NAMALWA (cell line): ENCODE measurements at places on chromosomes 3 and 15.

- no peak for DNase-seq
Observed at GRCh38 chr15:78904599-78905358, 32.1 kb downstream of the MORF4L1 start.

GRCh38 chr3:67401921-67402320 is 252.5 kb downstream of the SUCLG2 start:
- DNase-seq = no peak

DNA sequence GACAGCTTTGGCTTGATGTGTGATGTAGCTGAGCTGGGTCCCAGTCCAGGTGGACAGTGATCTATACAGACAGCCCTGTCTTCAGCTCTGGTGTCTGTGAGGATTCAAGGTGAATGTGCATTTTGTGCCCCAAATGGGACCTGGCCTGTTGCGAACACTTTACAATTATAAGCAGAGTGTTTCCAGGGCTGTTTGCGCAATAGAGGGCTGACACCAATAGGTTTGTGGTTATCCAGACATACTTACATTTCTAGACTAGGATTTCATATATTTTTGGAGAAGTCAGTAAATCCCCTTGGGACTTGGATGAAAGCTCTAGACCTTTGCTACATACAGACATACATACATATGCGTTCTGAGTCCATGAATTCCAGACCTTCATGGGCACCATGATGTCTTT is 4.2 kb upstream of the TATDN2 start:
- DNase-seq = no peak

DNA sequence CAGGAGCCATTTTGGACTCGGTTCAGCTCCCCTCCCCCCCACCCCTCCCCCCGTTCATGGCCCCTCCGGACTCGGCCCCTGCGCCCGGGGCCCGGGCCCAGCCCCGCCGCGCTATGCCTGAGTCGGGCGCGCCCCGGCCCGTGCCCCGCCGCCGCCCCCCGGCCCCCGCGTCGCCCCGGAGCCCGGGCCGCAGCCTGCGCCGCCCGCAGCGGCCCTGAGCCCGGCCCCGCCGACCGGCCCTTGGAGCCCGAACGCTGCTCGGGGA is 155 bp downstream of the ACVR2B start:
- DNase-seq = no peak

- DNase-seq = peak; percentile 73
Observed at GRCh38 chr3:47824541-47825473, 21.9 kb downstream of the DHX30 start.

DNA sequence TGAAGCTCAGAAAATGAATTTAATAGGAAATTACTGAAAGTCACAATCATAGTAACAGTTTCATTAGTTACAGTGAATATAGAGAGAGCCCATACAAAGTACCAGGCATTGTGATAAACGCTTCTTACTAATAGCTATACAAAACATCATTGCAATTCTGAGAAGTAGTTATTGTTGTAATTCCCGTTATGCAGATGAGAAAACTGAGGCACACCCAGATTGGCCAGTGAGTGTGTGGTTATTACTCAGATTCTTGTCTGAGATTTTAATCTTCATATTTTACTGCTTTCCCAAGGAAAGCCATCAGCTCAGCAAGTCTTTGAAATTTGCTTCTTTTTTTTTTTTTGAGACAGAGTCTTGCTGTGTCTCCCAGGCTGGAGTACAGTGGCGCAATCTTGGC is 14.3 kb downstream of the FLNB start:
- no peak for DNase-seq

GRCh38 chr3:107690522-107691138 is 167.9 kb downstream of the BBX start:
- DNase-seq = peak; percentile 78

GRCh38 chr15:36356978-36357601 is 222.3 kb upstream of the CDIN1 start:
- no peak for DNase-seq

- DNase-seq = no peak
Observed at GRCh38 chr3:26920646-26921478, 298.3 kb downstream of the LRRC3B start.

DNA sequence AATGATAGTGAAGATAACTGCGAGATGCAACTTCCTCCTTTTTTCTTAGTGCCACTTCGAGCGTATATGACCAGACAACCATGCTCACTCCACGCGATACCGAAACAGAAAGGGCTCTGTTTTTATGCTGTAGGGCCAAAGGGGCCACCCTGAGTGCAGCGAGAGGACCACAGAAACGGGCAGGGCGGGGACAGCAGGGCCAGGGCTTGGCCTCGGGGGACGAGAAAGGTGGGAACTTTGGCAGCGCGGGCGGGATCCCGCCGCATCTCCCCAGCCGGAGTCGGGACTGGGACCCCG is 483 bp downstream of the VPS13C start:
- DNase-seq = peak; percentile 96

DNA sequence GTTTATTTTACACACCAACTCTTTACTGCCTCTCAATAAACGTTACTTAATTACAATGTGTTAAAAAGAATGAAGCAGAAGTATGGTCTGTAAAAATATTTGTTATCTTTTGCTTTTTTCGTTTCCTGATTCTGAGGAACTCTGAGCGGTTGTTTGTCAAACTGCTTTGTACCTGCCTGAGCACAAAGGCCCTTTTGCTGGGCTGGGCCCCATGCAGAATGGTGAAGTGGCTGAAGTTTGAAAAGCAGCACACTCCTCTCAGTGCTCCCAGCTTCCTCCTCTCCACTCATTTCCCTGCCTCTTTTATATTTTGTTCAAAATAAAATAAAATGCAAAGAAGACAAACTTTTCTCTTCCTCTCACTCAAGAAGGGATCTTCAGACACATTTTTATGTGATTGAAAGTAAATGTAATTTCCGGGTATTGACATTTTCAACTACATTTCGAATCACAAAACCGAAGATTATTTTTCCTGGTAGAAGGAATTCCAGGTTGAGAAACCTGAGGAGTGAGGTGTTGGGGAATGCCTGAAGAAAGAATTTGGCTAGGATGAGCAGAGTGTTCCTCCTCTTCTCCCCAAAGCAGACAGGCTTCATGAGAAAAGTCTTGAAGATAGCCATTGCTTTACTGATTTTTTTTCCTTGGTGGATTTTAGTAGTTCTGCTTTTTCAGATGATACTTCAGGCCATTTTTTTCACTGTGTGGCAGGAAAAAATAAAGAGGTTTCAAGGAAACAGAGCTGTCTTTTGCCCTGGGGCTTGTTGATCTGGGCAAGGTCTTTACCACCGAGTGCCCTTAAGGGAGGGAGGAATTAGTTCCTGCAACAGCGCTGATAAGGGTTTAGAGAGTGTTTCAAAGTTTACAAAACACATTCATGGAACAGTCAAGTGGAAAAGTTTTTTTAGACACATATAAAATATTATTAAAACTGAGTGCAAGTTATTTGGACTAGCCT is 229.8 kb downstream of the NFKBIZ start:
- no peak for DNase-seq

DNA sequence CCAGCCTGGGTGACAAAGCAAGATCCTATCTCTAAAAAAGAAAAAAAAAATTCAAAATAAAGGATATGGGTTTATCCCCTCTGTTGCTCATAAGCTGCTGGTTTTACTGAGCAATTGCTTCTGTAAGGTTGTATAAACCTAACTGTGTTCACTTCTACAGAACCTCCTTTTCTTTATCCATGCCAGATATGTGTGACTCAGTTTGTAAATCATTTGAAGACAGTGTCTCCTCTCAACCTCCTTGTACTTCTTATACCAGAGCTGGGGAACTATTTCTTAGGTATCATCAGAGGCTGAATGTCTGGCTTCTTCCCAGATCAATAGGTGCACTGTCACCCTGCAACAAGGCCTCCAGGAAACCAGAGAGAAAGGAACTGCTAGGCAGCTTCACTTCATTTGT is 273.8 kb downstream of the CD47 start:
- DNase-seq = no peak

GRCh38 chr3:135834465-135834864 is 131.1 kb upstream of the PPP2R3A start:
- DNase-seq = no peak

DNA sequence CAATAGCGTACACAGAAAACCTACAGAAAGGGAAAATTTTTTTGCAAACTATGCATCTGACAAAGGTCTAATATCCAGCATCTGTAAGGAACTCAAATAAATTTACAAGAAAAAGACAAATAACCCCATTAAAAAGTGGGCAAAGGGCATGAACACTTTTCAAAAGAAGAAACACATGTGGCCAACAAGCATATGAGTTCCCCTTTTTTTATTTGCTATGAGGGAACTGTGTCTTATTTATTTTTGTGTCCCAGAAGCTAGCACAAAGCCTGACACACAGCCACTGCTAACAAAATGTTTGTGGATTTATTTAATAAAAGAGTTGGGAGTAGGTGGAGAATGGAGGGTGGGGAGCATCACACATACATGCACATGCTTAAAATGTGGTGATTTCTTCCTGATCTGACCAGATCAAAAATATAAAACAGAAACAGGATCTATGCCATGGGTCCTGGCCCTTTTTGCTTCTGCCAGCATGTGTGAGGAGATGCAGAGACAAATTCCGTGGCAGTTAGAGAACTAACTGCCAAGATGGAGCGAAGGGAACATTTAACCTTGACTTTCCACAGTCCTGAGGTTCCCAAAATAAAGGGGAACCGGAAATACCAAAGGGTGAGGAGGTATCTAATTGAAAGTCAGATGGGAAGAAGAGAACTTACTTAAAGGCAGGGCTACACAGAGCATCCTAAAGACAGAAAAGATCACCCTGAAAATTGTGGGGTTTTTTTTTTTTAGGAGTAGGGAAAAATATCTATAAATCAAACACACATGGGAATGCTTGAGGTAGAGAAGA is at the start of gene TMEM202:
Gene TMEM202 (plus strand): TSS at position 510 of the 793 bp plus-strand sequence. CDS start 22 bp downstream, at position 532.
- DNase-seq = no peak

DNA sequence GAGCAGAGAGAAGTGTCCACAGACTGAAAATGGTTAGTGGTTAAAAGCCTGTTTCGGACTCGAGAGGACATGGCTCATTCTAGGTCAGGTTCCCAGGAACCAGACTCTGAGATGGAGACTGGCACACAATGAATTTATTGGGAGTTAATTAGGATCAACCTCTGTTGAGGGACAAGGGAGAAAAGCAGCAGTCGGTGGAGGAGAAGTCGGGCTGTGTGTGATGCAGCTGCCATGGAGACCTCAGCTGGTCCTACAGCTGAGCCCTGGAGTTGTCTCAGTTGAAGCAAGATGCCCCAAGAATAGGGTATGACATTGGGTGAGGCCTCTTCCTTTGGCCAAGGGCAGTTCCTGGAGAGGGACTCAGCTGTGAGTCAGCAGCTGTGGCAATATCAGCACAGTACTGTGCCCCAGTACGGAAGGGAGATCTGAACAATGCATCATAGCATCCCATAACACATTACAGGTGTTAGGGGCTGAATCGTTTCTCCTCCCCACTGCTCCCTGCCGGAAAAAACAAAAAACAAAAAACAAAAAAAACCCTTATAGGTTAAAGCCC is 105.4 kb downstream of the ABHD5 start:
- no peak for DNase-seq

GRCh38 chr3:190543671-190544070 is 29.8 kb downstream of the IL1RAP start:
- DNase-seq = no peak

GRCh38 chr3:172103724-172104123 is 64.3 kb downstream of the FNDC3B start:
- peak; percentile 70 for DNase-seq

DNA sequence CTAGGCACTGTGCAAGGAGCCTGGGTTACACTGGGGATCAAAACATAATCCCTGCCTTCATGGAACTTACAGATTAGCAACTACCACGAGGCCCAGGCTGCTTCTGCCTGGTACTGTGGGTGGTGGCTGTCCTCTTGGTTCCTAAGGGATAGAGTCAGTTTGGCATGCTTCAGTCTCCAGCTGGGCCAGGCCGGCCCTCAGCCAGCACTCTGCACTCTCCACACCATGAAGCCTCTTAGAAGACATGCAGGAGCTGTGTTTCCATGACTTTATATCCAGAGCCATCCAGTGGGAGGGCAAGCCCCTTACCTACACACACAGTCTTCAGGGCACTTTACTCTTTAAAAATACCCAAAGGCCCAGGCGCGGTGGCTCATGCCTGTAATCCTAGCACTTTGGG is 54.4 kb downstream of the ATP1B3 start:
- DNase-seq = no peak

- DNase-seq = no peak
Observed at GRCh38 chr3:135393898-135394525, 571.5 kb upstream of the PPP2R3A start.

GRCh38 chr15:80660119-80660518 is 35.0 kb upstream of the ABHD17C start:
- no peak for DNase-seq

GRCh38 chr3:18872466-18872865 is 275.8 kb upstream of the KCNH8 start:
- DNase-seq = peak; percentile 49

GRCh38 chr3:48989126-48989795 is 780 bp upstream of the P4HTM start:
- no peak for DNase-seq

DNA sequence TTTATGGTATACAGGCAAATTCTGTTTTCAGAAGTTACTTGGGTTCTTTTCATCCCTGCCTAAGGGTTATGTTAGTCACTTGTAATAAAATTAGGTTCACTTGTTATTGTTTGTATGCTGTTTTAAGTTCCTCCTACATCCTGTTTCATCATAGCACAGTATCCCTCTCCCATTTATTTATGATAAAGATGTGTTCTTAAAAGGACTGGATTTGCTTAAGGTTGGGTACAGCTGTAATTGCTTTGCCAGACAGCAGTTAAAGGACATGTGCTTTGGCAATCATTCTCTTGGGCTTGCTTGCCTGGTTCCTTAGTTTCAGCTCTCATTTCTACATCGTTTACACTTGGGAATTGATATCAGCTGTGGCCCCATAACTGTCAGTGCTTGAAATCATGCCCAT is 11.7 kb downstream of the ATP2C1 start:
- no peak for DNase-seq

GRCh38 chr3:32862247-32862935 is 44.6 kb downstream of the TRIM71 start:
- no peak for DNase-seq

DNA sequence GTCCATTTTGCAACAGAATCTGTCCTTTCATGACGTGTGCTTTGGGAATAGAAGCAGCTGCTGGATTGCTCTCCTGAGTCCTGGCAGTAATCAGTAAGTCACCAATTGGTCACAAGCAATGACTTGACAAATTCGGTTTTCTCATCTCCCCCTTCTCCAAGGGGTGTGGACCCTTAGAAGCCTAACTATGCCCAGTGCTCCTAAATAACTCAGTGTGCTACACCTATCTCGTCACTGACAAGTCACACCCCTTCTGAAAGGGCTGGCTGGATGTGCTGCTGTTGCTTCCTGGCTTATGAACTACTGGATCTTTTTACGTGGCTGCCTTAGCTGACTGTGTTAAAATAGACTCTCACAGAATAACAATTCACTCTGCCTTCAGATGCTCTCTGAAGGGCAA is 1351.5 kb downstream of the ZPLD1 start:
- no peak for DNase-seq

- no peak for DNase-seq
Observed at GRCh38 chr3:141052201-141053069, 1.3 kb downstream of the SPSB4 start.
